Stimulated activated CD8-positive, alpha-beta memory T cell treated with anti-CD3 and anti-CD28 coated beads, Interleukin-2, amount 100 ng/mL, for 1 hour (primary cell): ENCODE measurements at places on chromosomes 1 and 21.

DNA sequence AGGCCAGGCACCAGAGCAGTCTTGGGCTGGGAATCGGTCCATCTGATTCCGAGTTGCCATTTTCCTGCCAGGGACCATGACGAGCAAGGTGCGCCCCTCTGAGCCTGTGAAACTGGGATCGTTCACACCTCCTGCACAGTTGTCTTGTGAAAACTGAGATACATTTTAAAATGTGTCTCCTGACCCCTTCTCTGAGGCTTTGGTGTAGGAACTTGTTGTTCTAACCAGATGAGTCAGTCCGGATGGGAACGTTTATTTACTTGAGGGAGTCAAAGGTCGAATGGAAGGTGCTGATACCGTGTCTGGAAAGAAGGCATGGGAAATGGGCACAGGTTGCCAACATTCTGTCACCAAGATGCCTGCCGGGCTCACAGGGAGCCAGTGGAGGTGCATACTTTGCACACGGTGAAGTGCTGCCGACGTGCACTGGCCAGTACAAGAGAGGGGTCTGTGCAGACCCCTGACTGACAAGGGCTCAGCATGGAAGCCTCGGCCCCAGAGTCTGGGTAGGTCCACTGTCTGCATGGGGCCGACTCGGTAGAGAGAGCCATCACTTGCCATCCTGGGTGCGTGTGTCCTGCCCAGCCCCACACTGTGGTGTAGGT lies 7.4 kb upstream of the KCNN3 start:
- DNase-seq, result no peak

DNA sequence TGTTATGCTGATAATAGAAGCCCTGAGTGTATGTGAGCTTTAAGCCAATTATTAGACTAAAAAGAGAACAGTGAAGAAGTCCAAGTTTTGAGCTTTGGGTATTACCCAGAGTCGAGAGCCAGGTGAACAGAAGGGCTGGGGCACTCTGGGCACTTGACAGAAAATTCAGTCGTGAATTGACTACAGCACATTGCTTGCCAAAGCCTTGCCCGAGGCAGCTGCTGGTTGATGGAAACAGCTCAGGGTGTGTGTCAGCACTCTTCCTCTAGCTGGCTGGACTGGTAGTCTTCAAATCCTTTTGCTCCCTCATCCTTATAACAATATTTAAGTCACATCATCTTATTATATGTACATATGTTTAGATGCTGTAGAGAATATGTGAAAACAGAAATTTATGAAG lies 21.3 kb downstream of the PDE4B start:
- DNase-seq, result no peak

- DNase-seq, result no peak
These were observed 367.2 kb upstream of the SGIP1 start for GRCh38 chr1:66166753-66167152.

GRCh38 chr21:31943561-31943960 lies 70.7 kb downstream of the HUNK start:
- DNase-seq, result no peak

- no peak for DNase-seq
These were observed 259.1 kb downstream of the CACNA1E start for GRCh38 chr1:181742426-181742825.

GRCh38 chr1:53406551-53407235 lies 52.5 kb upstream of the DMRTB1 start:
- DNase-seq, result no peak

- DNase-seq, result no peak
These were observed 3.6 kb downstream of the PSEN2 start for GRCh38 chr1:226873771-226874578.
